ENCODE measurements at places on chromosomes 6 and 20.

GRCh38 chr20:43789593-43789992 lies 62.8 kb upstream of the GTSF1L start:
- DNase-seq, result no peak

DNA sequence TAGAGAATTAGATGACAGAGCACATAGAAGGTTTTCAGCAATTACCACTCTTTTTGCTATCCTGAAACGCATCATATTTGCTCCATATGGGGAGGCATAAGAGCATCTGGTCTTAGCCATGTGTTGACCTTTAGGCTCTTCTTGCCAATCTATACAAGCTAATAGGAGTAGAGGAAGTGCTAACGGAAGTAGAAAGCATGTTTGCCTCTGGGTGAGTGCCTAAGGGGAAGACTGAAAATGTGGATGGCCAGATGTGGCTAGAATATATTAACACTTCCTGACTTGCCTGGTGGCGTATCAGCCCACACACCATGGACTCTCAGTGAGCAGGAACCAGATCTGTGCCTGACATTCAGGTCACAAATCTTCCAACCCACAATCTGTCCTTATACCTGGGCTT lies 136.3 kb downstream of the LRRC1 start:
- DNase-seq, result no peak

- DNase-seq, result no peak
Observed at GRCh38 chr6:51273228-51273961, 454.7 kb downstream of the TFAP2B start.

DNA sequence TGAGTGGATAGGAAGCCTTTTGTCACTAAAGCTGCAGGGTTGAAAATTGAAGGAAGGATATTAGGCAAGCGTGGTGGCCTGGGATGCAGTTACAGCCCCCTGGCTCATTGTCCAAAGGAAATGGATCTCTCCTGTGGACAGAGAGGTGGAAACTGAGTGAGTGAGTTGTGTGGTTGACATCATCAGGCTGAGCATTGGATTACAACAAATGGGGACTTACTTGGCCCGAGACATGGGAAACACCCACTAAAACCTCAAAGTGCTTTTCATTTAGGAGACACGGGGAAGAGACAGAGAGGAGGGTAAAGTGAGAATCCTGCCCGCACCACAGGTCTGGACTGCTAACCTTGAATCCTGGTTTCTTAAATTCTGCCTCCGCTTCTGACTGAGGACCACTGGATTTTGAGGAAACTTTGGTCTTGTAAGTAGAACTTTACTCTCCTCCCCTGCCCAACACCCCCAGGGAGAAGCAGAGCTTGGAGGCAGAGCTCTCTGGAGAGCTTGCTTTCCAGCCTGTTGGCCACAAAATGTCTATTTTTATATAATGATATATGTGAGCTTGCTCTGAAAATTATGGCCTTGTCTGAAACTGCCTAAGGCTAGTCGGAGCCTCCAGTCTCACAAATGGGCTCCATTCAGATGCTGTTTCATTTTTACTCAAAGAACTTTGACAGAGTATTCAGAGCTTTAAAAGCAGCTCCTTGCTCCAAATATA lies at the start of gene PKIG:
Gene PKIG (plus strand): TSS at position 269 of the 715 bp plus-strand sequence. CDS start 31,978 bp downstream, outside the sequence.
- peak; percentile 84 for DNase-seq

GRCh38 chr20:24048024-24048611 lies 59.5 kb upstream of the GGTLC1 start:
- DNase-seq, result no peak

DNA sequence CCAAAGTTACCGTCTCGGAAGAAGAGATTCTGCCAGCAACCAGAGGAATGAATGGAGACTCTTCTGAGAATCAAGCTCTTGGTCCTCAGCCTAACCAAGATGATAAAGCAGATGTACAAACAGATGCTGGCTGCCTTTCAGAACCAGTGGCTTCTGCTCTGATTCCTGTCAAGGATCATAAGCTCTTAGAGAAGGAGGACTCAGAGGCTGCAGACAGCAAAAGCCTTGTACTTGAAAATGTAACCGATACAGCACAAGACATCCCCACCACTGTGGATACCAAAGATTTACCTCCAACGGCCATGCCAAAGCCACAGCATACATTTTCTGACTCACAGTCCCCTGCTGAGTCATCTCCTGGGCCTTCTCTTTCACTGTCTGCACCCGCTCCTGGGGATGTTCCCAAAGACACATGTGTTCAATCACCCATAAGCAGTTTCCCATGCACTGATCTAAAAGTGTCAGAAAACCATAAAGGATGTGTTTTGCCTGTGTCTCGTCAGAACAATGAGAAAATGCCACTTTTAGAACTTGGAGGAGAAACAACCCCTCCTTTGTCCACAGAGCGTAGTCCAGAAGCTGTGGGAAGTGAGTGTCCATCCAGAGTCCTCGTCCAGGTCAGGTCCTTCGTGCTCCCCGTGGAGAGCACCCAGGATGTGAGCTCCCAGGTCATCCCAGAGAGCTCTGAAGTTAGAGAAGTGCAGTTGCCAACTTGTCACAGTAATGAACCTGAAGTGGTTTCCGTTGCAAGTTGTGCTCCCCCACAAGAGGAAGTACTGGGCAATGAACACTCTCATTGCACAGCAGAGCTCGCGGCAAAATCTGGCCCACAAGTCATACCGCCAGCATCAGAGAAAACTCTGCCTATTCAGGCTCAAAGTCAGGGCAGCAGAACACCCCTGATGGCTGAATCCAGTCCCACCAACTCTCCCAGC lies 109.6 kb downstream of the RTN4IP1 start:
- peak; percentile 99 for DNase-seq

- peak; percentile 22 for DNase-seq
Observed at GRCh38 chr20:44209686-44210405, 725 bp downstream of the OSER1 start.

- DNase-seq, result peak; percentile 56
Observed at GRCh38 chr6:3789018-3789895, 37.7 kb upstream of the PXDC1 start.

DNA sequence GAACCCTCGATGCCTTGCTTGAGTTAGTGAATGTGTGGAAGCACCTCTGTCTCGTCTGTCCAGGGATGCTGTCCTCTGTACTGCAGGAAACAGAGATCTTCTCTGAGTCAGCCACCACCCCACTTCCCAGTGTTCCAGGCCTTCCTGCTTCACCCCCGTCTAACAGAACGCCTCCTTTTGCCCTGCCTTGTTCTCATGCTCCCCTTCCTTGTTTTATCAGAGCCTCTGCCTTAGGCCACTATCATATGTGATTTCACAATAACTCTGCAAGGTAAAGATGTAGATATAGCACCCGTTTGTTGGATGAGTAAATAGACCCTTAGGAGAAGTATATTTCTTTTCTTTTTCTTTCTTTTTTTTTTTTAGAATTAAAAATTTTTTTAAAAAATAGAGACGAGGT lies 106.7 kb upstream of the CLDN20 start:
- DNase-seq, result no peak

- DNase-seq, result no peak
Observed at GRCh38 chr20:39563349-39563748, 601.2 kb downstream of the DHX35 start.

DNA sequence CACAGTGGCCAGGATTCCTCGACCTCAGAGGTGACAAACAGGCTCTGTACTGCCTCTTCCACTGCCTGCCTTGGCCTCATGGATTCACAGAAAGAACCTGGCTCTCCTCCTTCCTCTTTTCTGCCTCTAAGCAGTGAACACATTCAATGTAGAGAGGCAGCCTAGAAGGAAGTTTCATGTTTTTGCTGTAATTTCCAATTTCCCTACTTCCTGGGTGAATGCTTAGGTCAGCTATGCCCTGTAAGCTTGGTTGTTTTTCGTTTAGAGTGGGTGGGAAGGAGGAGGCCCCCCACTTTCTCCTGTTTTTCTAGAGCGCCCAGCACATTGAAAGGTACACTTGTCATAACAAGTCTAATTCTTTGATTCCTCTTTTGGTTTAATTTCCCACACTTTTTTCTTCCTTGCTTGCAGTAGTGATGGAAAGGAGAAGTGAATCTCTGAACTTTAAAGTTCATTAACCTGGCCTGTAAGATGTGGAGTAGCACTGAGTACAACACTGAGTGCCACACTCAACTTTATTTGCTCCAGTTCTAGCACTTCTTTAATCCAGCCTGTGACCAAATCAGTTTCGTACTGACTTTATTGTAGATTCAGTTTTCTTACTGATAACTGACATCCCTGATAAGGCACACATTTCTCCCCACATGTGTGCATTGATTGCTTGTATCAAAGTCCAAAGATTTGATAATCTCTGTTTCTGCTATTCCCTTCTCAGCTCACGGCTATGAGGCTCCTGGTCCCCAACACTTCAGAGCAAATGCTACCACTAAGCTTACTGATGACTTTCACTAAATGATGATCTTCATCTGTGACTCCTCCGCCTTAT lies 100.0 kb upstream of the MAN1A1 start:
- no peak for DNase-seq

- no peak for DNase-seq
Observed at GRCh38 chr6:21522797-21523456, 70.6 kb upstream of the SOX4 start.
